Activated gamma-delta T cell treated with anti-CD3 and anti-CD28 coated beads, Interleukin-2, amount 50 U/mL, for 16 hours (primary cell): ENCODE measurements at places on chromosomes 6 and 20.
A peak's percentile ranks its signal among the peaks of the same experiment; 100 is the strongest.

DNA sequence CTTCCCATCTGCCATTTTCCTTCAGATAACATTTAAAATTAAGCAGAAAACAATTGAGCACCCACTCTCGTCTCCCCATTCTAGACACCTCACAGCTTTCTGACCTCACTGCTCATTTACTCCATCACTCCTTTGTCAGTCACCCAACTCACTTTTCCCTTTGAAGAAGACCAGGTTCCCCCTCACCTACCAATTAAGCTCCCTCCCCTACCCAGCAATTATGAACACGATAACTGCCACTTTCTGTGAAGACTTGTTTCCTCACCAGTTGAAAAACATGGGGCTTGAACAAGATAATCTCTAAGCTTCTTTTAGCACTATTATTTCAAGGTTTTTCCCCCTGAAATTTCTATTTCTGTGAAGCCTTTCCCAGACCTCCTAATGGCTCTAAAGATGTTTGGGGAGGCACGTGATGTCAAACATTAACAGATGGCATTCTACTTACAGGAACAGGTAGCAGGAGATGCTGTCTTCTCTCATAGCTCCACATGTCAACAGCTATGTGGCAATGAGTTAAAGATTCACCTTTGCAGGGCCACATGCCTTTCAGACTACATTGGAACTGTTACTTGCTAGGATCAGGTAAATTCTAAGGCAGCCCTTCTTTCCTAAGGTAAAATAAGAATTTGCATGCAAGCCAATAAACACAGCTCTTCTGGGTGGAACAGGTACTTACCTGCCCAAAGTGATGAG lies 24.8 kb upstream of the SLA2 start:
- no peak for DNase-seq

- no peak for DNase-seq
These were observed 2.9 kb downstream of the SOX12 start for GRCh38 chr20:328027-328974.

- DNase-seq = no peak
These were observed 1.5 kb downstream of the GPANK1 start for GRCh38 chr6:31663126-31663960.

DNA sequence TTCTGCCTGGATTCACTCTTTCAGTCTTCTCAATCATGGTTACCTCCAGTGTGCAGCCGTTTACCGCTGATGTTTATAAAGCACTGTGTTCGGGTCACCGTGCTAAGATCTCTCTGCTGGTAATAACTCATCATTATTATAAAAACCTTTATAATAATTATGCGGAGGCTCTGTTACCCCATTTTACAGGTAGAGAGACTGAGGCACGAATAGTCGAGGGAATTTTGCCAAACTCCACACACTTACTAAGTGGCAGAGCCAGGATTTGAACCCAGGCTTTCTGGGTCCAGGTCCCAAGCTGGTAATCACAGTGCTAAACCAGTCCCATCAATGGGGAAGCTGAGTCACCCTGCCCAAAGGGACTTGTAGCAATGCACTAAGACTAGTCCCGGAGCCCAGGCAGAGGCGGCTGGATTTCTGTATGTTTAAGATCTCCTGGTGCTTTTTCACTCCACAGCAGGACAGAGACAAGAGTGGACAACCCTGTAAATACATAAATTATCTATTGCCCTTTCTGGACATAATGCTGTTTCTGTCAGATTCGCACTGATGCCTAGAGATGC lies 48.1 kb downstream of the SYNJ2 start:
- DNase-seq = no peak

DNA sequence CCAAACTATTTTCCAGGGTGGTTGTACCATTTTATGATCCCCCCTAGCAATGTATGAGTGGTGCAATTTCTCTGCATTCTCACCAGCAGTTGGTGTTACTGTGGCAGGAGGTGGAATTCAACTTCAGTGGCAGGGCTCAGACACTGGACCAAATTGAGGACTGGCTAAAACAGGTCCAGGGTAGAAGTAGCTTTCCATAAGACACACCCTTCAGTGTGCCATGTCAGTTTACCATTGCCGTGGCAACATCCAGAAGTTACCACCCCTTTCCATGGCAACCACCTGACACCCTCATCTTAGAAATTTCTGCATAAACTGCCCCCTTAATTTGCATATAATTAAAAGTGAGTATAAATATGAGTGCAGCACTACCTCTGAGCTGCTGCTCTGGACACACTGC lies 180.7 kb upstream of the GGTLC1 start:
- DNase-seq = no peak

DNA sequence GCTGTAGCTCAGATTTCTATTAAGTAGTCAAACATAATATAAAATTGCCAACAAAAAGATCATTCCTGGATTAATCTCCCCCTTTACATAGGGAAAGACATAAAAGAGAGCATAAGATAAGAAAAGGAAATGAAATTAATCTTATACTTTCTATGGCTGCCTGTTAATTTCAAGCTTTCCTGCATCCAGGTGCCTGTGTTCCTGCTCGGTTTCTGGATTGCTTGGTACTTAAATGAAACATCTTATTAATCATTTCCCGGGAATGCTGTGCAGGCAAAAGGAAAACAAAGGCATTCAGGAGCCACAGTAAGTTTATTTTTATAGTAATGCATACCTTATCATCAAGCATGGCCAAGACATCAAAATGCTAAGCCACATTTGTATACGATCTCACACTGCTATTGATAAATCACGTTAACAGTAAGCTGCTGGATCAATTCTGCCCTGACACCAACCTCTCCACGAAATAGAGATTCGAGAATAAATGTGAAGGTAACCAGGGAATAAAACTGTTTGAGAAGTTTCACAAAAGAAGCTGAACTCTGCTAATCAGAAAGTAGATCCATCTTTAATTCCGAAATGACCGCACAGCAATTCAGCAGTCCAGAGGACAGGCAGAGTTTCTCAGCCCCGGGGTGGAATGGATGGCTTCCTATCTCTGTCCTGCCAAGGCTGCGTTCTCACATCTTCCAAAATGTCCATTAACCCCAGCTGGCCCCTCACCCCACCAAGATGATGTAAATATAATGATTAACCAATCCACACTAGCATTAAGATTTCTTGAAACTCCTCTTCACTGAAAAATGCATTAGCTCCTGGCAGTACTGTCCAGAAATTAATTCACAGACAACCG lies 32.6 kb upstream of the APCDD1L start:
- DNase-seq = no peak

- DNase-seq = no peak
These were observed 2.7 kb downstream of the PAQR8 start for GRCh38 chr6:52364480-52365166.

DNA sequence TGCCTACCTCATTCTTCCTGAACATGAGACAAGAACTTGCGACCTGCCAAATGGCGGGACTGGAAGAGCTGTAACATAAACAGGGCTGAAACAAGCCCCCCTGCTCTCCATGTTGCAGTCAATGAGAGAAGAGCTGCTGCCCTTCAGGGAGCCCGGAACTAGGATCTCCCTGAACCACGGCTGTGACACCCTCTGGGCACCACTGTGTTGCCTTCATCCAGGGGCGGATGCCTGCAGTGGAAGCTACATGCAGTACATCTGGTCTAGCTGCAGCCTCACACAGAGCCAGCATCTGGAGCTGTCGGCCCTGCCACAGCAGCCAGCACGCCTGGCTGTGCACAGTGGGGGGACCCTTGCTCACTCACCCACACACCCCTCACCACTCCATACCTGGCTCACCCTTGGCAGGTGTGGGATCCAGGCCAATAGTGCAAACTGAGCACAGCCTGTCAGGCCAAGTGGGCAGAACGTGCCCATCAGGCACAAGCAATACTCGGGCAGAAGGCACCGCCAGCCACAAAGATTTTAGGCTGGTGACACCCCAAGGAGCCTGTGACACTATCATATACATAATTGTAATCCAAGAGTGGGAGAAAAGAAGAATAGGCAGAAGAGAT lies 451.3 kb downstream of the HTR1B start:
- no peak for DNase-seq

DNA sequence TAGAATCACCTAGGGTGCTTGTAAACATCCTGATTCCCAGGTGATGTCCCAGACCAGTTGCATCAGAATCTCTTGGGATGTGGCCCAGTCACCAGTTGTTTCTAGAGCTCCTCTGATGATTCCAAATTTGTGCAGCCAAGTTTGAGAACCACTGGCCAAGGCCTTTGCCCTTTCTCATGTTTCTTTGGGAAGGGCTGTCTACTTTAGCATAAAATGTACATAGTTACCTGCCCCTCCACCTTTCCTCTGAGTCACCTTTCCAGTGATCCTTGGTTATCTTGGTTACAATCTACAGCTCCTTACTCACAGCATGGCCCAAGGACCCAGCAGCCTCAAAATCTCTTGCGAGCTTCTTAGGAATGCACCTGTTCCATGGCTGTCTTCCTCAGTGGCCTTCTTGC lies 266.4 kb upstream of the PRND start:
- no peak for DNase-seq

- peak; percentile 75 for DNase-seq
These were observed at the start of gene PPDPF for GRCh38 chr20:63520504-63520933. Gene PPDPF, plus strand, starts transcription at chr20:63520765. Its CDS starts 544 bp downstream, at chr20:63521309.

DNA sequence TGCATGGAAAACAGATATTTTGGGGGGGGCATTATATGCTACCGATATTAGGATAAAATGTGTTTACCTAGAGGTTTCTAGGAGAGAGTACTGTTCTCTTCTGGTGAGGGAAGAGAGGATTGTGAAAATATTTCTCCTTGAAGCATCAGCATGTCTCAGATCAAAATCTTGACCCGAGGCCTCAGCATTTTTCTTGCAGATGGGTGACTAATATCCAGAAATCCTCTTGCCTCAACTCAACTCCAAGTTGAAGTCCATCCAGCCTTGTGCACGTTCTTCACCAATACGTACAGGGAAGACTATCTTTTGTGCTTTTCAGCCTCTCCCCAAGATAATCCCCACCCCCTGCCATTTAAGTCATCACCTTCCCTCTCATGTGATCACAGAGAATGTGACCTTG lies 59.5 kb downstream of the PRND start:
- no peak for DNase-seq

GRCh38 chr20:3788685-3789155 lies 2.2 kb upstream of the CENPB start:
- DNase-seq = no peak

GRCh38 chr20:11302436-11302835 lies 615.3 kb upstream of the BTBD3 start:
- no peak for DNase-seq
